ENCODE measurements at places on chromosomes 4 and X. TPM values are rescaled to one million over a fixed set of nuclear protein-coding genes. Genes with fewer than 3 reads are reported as not detected.

GRCh38 chr4:73729534-73730165 lies 10.7 kb upstream of the CXCL8 start:
- H3K36me3 ChIP-seq: no peaks in the 10 kb centered on the region
- H3K4me1 ChIP-seq: peaks cover 37% of the 10 kb centered on the region
- DNase-seq: peak; percentile 63
- no peak overlapping the region for H3K4me3 ChIP-seq

- no peaks in the 10 kb centered on the region for H3K27me3 ChIP-seq
- no peak for DNase-seq
- no peak overlapping the region for H3K27ac ChIP-seq
- no peaks in the 10 kb centered on the region for H3K36me3 ChIP-seq
- no peaks in the 10 kb centered on the region for H3K4me1 ChIP-seq
Observed at GRCh38 chrX:1903236-1903935, 288.5 kb downstream of the ASMT start.

The SPACA5 gene
- total RNA-seq: not detected

GRCh38 chr4:95742179-95742578 lies 97.7 kb upstream of the PDHA2 start:
- DNase-seq: no peak
- no peaks in the 10 kb centered on the region for H3K36me3 ChIP-seq
- no peak overlapping the region for H3K4me3 ChIP-seq
- no peak overlapping the region for H3K27ac ChIP-seq
- no peaks in the 10 kb centered on the region for H3K27me3 ChIP-seq
- no peaks in the 10 kb centered on the region for H3K4me1 ChIP-seq

The ADD1 gene
- 286 TPM for total RNA-seq

DNA sequence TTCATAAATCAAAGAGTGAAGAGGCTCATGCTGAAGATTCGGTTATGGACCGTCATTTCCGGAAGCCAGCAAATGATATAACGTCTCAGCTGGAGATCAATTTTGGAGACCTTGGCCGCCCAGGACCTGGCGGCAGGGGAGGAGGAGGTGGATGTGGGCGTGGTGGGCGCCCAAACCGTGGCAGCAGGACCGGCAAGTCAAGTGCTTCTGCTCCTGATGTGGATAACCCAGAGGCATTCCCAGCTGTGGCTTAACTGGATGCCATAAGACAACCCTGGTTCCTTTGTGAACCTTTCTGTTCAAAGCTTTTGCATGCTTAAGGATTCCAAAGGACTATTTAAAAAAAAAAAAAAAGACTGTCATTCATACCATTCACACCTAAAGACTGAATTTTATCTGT lies 44.0 kb upstream of the EFNB1 start:
- no peaks in the 10 kb centered on the region for H3K27me3 ChIP-seq
- DNase-seq: no peak
- no peak overlapping the region for H3K4me3 ChIP-seq
- no peaks in the 10 kb centered on the region for H3K36me3 ChIP-seq
- H3K27ac ChIP-seq: no peak overlapping the region

DNA sequence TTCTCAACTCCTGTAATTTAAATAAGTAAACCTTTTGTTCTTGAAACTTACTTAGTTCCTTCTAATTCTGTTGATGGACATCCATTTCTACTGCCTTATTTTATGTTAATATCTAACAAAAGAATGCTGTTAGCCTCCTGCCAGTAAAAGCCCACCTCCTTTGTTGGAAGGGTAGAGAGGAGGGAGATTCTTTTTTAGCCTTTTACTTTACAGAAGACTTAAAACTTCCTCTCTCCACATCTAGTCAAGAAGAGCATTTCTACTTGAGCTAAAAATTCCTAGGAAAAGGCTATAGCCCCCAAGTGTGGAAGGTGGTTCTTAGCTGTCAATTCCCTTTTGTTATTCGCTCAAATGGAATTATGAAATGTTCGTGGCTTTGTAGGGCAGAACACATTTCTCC lies 118.7 kb downstream of the ZIC3 start:
- no peaks in the 10 kb centered on the region for H3K27me3 ChIP-seq
- no peak overlapping the region for H3K4me3 ChIP-seq
- DNase-seq: no peak
- H3K36me3 ChIP-seq: no peaks in the 10 kb centered on the region

DNA sequence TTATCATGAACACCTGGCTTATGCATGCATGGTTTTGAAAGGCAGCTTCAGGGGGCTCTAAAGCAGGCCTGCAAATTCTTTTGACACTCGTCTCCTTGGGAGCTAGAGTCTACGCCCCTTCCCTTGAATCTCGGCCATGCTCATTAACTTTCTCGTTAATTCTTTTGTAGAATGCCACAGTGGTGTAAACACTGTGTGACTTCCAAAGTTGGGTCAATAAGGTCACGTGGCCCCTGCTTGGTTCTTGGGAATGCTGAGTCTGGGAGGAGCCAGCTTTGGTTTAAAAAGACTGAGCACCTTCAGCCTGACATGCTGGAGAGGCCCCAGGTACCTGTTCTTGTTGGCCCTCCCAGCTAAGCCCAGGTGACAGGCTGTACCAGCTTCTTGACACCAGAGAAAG lies 228.4 kb downstream of the DHRSX start:
- H3K36me3 ChIP-seq: no peaks in the 10 kb centered on the region
- no peak for DNase-seq
- H3K4me1 ChIP-seq: no peaks in the 10 kb centered on the region
- H3K4me3 ChIP-seq: no peak overlapping the region

DNA sequence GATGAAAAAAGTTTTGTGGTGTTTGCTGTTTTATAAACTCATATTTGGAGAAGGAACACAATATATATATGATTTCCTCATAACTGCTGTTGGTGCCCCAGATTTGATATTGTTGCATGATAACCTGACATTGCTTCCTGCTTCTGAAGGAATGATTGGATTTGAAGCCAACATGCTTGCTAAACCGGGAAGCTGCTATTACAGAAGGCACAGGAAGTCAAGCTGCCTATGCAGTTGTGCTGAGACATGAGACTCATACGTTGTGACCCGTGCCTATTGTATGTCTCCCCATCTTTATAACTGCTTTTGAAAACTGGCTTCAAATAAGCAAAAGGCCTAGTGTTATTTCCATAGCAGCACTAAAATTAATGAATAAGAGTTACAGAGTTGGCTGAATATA lies 32.9 kb downstream of the GAB1 start:
- no peak overlapping the region for H3K4me3 ChIP-seq
- H3K27me3 ChIP-seq: no peaks in the 10 kb centered on the region
- H3K4me1 ChIP-seq: peaks cover 19% of the 10 kb centered on the region
- H3K36me3 ChIP-seq: no peaks in the 10 kb centered on the region

The SMIM10 gene
- total RNA-seq: 5.2 TPM

- H3K4me1 ChIP-seq: peaks cover 3% of the 10 kb centered on the region
- H3K36me3 ChIP-seq: no peaks in the 10 kb centered on the region
- no peak for DNase-seq
- H3K27me3 ChIP-seq: no peaks in the 10 kb centered on the region
- H3K27ac ChIP-seq: no peak overlapping the region
- H3K4me3 ChIP-seq: no peak overlapping the region
Observed at GRCh38 chr4:181971411-181971810, 271.8 kb upstream of the TENM3 start.

DNA sequence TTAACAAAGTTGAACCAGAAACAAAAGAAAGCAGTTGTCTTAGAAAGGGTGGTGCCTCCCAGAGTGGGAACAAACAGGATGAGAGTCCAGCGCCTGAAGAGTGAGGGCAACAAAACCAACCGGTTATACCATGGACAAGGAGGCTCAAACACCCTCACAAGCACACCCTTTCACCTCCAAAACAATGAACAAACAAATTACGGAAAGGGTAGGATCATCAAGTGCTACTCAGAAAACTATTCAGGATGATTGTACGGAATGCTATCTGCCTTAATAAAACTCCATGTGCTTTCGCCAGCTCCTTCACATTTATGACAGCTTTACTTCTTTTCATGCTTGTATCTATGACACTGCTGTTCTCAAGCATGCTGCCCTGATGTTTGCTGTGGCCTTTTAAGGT lies 26.8 kb downstream of the SLC39A8 start:
- no peaks in the 10 kb centered on the region for H3K27me3 ChIP-seq
- no peak for DNase-seq
- peak overlapping the region; percentile 47 for H3K27ac ChIP-seq
- no peaks in the 10 kb centered on the region for H3K36me3 ChIP-seq
- H3K4me1 ChIP-seq: peaks cover 6% of the 10 kb centered on the region

- no peaks in the 10 kb centered on the region for H3K36me3 ChIP-seq
- no peak for DNase-seq
- H3K4me1 ChIP-seq: no peaks in the 10 kb centered on the region
Observed at GRCh38 chr4:184596617-184597185, 52.5 kb downstream of the CASP3 start.

- H3K4me3 ChIP-seq: no peak overlapping the region
- DNase-seq: no peak
- H3K4me1 ChIP-seq: no peaks in the 10 kb centered on the region
- no peaks in the 10 kb centered on the region for H3K36me3 ChIP-seq
Observed at GRCh38 chr4:26093551-26093950, 179.5 kb downstream of the SMIM20 start.

- H3K4me3 ChIP-seq: peak overlapping the region; percentile 76
- peaks cover 13% of the 10 kb centered on the region for H3K4me1 ChIP-seq
- no peaks in the 10 kb centered on the region for H3K36me3 ChIP-seq
- peak overlapping the region; percentile 15 for H3K27ac ChIP-seq
- no peak for DNase-seq
Observed at GRCh38 chr4:71188156-71188640, 150.6 kb upstream of the SLC4A4 start.

DNA sequence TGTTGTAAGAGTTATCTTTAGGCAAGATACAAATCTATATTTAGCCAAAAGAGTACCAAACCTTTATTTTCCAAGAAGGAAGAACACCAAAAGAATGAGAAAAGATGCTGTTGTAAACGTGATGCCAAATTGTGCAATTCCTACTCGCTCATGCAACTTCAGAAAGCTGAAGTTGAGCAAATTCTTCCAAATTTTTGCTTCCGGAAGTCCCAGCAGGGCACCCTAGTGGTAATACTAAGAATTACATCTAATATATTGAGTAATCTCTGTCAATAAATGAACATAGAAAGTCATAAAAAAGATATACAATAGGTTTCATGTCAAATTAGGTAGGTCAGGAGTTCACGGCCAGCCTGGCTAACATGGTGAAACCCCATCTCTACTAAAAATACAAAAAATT lies 36.0 kb upstream of the SMARCAD1 start:
- H3K4me1 ChIP-seq: no peaks in the 10 kb centered on the region
- H3K27me3 ChIP-seq: no peaks in the 10 kb centered on the region
- no peaks in the 10 kb centered on the region for H3K36me3 ChIP-seq
- H3K4me3 ChIP-seq: no peak overlapping the region
- no peak for DNase-seq

GRCh38 chrX:30246769-30247489 lies at the start of gene MAGEB1:
MAGEB1 (plus strand) TSS chrX:30247146; CDS start chrX:30250494, 3,348 bp downstream.
- H3K27me3 ChIP-seq: no peaks in the 10 kb centered on the region
- H3K4me3 ChIP-seq: no peak within 1 kb of the TSS
- H3K27ac ChIP-seq: no peak within 1 kb of the TSS
- H3K4me1 ChIP-seq: no peaks in the 10 kb centered on the region
- no peak for DNase-seq

The ZDHHC15 gene
- 1.4 TPM for total RNA-seq

The HTR2C gene
- not detected for total RNA-seq

GRCh38 chrX:44890247-44890646 lies 17.3 kb downstream of the KDM6A start:
- H3K27ac ChIP-seq: no peak overlapping the region
- no peaks in the 10 kb centered on the region for H3K36me3 ChIP-seq
- H3K27me3 ChIP-seq: no peaks in the 10 kb centered on the region
- H3K4me3 ChIP-seq: no peak overlapping the region

GRCh38 chrX:85109235-85109634 lies 105.6 kb downstream of the APOOL start:
- H3K36me3 ChIP-seq: no peaks in the 10 kb centered on the region
- H3K4me3 ChIP-seq: no peak overlapping the region
- H3K4me1 ChIP-seq: no peaks in the 10 kb centered on the region
- no peak overlapping the region for H3K27ac ChIP-seq
- no peak for DNase-seq
- H3K27me3 ChIP-seq: no peaks in the 10 kb centered on the region

DNA sequence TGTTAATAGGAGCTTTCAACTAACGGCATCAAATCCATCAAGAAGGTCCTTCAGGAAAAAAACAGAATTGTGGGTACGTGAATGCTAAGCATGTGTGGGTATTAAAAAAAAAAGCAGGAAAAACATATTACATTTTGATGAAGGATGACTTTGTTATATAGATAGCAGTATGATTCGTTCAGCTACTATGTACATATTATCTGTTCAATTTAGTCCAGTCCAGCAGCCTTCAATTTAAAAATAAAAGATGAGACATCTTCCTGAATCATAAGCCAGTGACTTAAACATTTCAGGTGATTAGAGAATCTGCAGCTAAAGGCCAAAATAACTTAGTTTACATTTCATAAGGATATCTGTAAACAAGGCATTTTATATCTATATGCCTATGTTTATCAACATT lies 63.4 kb downstream of the LCORL start:
- DNase-seq: no peak
- no peaks in the 10 kb centered on the region for H3K4me1 ChIP-seq
- no peaks in the 10 kb centered on the region for H3K27me3 ChIP-seq
- H3K36me3 ChIP-seq: no peaks in the 10 kb centered on the region
- no peak overlapping the region for H3K27ac ChIP-seq

The PABPC4L gene
- total RNA-seq: 0.98 TPM

The DCAF8L2 gene
- total RNA-seq: not detected

DNA sequence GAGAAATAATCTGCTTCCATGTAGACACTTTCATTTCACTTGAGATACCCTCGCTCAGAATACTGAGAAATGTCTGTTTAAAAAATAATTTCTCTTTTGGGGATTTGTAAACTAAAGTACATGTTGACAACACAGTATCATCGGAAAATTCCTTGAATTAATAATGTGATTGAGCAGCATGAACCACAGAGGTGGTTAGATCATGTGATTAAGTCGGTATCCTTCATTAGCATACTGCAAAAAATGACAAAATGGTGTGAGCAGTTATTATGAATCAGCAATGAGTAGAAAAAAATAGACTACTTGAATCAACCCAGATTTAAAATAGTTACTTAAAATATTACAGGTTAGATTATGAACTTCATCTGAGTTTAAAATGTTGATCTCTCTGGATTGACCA lies 14.1 kb downstream of the MAP7D3 start:
- no peak for DNase-seq
- H3K27me3 ChIP-seq: no peaks in the 10 kb centered on the region
- no peak overlapping the region for H3K4me3 ChIP-seq
- H3K4me1 ChIP-seq: no peaks in the 10 kb centered on the region
- H3K27ac ChIP-seq: no peak overlapping the region

- H3K4me3 ChIP-seq: no peak overlapping the region
- no peaks in the 10 kb centered on the region for H3K27me3 ChIP-seq
- no peak for DNase-seq
- no peak overlapping the region for H3K27ac ChIP-seq
- H3K4me1 ChIP-seq: no peaks in the 10 kb centered on the region
Observed at GRCh38 chr4:74085669-74086068, 13.3 kb downstream of the CXCL2 start.

GRCh38 chr4:156169011-156169410 lies 215.3 kb upstream of the CTSO start:
- DNase-seq: no peak
- no peak overlapping the region for H3K27ac ChIP-seq
- H3K27me3 ChIP-seq: no peaks in the 10 kb centered on the region
- H3K4me1 ChIP-seq: no peaks in the 10 kb centered on the region

The STOX2 gene
- 12.9 TPM for total RNA-seq

Data from upper lobe of right lung (tissue), 1 donor.